Mesothelial cell of epicardium (in vitro differentiated cells): ENCODE measurements at places on chromosomes 1 and 21. TPM values are rescaled to one million over a fixed set of nuclear protein-coding genes. Genes with fewer than 3 reads are reported as not detected.

ACTN2 gene
- 1.7 to 2.2 TPM (median 1.9 TPM) in 3 replicates for total RNA-seq

LCE1C gene
- not detected in 3 replicates for total RNA-seq

KIF26B gene
- 63.3 to 69.7 TPM (median 64.9 TPM) in 3 replicates for total RNA-seq

DNA sequence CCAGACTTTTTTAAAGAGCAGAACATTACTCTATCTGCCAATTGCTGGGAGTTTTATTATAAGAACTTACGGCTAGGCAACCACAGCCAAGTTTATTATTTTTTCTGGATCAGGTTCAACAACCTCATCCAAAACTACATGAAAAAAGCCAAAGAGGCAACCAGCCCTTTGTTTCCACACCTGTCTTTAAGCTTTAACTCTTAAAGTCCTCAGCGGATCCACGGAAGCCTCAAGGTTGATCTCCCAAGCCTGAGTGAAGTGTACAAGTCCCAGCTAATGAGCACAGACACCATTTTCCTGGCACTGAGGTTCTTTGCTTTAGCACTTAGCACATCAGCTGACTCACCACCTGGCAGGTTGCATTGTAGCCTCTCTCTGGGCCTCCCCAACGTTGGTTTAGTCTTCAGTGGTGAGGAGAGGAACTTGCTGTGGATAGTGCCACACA, 143.1 kb downstream of the TGFBR3 start:
- H3K27me3 ChIP-seq = no peaks in the 10 kb centered on the region
- peaks cover 27% of the 10 kb centered on the region for H3K4me1 ChIP-seq
- H3K27ac ChIP-seq = no peak overlapping the region

GRCh38 chr1:222653178-222653827, 35.4 kb downstream of the MIA3 start:
- no peaks in the 10 kb centered on the region for H3K4me1 ChIP-seq
- H3K27me3 ChIP-seq = no peaks in the 10 kb centered on the region
- H3K27ac ChIP-seq = no peak overlapping the region
- H3K36me3 ChIP-seq = peaks cover 54% of the 10 kb centered on the region

GRCh38 chr1:26234644-26235370, 807 bp downstream of the CEP85 start:
- no peak for DNase-seq
- peak overlapping the region; percentile 99 for H3K4me3 ChIP-seq
- H3K27ac ChIP-seq = peak overlapping the region; percentile 99
- H3K4me1 ChIP-seq = peaks cover 31% of the 10 kb centered on the region

DNA sequence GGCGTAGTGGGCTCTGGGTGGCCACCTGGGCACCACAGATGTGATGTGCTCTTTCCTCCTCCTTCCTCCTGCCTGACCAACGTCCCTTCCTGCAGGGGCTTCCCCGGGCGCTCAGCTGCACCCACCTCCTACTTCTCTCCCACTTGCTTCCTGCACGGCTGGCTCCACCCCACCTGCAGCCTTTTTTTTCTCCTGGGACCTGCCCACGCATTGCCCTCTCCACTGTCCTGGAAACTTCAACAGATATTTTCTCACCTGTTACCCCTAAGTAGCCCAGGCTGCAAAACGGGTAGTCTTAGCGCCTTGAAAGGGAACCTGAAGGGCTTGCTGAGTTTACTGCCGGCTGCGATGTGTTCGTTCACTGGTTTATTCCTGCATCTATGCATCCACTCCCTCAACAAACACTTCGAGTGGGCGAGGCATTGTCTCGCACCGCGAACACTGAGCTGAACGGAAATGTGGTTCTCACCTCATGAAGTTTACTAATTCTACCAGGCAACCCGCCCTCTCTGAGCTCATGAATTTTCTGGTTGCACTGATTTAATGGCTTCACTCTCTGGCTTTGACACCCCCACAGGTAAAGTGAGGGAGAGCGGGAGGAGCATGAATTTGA, 23.6 kb downstream of the ZBTB18 start:
- no peak overlapping the region for H3K4me3 ChIP-seq
- H3K27ac ChIP-seq = no peak overlapping the region
- no peaks in the 10 kb centered on the region for H3K36me3 ChIP-seq
- peaks cover 12% of the 10 kb centered on the region for H3K4me1 ChIP-seq
- H3K27me3 ChIP-seq = peaks cover 14% of the 10 kb centered on the region

GRCh38 chr1:38992412-38993111, 1.5 kb downstream of the AKIRIN1 start:
- peak overlapping the region; percentile 87 for H3K27ac ChIP-seq
- no peaks in the 10 kb centered on the region for H3K27me3 ChIP-seq
- DNase-seq = no peak
- H3K4me1 ChIP-seq = peaks cover 35% of the 10 kb centered on the region
- peak overlapping the region; percentile 74 for H3K4me3 ChIP-seq

LYPD8 gene
- not detected in 3 replicates for total RNA-seq
